ENCODE measurements at places on chromosomes 4 and X.

GRCh38 chr4:40349561-40350198, 14.5 kb downstream of the CHRNA9 start:
- no peak for DNase-seq

DNA sequence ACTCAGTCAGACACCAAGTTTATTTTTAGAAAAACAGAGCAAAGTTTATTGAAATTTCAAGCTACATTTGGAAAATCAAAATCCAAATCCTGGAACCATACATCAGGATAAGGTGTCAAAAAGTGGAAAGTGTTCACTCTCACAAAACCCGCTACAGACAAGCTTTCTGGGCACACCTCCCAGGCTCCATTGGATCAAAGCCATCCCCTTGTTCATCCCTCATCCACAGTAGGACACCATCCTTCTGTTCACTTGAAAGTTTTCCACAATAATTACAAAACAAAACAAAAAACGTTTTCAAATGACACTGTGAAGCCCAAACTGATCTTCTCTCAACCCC, 62.4 kb downstream of the TSC22D3 start:
- DNase-seq: no peak

DNA sequence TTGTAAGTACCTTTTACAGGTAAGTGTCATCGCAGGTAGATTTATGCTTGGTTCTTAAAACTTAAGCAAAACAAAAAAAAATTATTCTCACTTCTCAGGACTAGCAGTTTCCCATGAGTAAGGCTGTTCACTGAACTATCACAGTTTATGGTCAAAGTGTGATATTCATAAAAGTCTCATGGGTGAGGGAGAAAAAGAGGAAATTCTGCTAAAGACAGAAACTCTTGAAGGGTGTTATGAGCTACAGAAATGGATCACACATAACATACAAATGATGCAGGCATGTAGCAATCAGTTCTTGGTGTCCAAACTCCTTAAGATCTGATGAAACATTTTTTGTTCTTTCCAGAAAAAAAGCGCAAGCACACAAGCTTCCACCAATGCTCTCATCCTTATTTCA, 8.5 kb downstream of the RAB9A start:
- no peak for DNase-seq

DNA sequence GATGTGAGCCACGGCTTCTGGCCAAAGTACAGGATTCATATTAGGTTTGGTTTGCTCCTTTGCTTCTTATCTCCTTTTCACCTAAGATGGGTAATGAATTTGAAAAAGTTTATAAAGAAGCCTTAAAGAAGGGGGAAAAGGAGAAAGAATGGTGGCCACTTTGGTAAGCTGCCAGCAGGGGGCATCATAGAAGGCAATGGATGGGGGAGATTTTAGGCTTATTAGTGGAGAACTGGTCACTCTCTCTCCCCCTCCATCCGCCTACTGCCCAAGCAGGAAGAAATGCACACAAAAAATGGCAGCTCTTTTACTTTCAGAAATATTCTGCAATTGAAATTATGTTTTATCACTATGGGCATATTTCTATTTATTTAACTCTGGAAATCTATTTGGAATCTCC, 32.0 kb downstream of the SPARCL1 start:
- DNase-seq: no peak

- DNase-seq: no peak
Measured at GRCh38 chr4:174775366-174775765, 53.7 kb downstream of the GLRA3 start.

- no peak for DNase-seq
Measured at GRCh38 chr4:142226014-142226413, 589.6 kb downstream of the IL15 start.

GRCh38 chrX:135408794-135409193, 12.9 kb upstream of the SMIM10L2A start:
- no peak for DNase-seq

- DNase-seq: no peak
Measured at GRCh38 chr4:172734555-172734954, 434.1 kb upstream of the GALNT7 start.

GRCh38 chrX:53992589-53992988, 51.7 kb downstream of the PHF8 start:
- no peak for DNase-seq

GRCh38 chrX:16629909-16630308, 20.0 kb upstream of the S100G start:
- no peak for DNase-seq
